ENCODE measurements at places on chromosomes 5 and 9.
A peak's percentile ranks its signal among the peaks of the same experiment; 100 is the strongest.

GRCh38 chr5:176447591-176447977, 601 bp upstream of the FAF2 start:
- H3K27ac ChIP-seq: peak overlapping the region; percentile 98
- no peak for DNase-seq
- H3K36me3 ChIP-seq: peaks cover 4% of the 10 kb centered on the region
- peak overlapping the region; percentile 100 for H3K4me3 ChIP-seq
- H3K27me3 ChIP-seq: no peaks in the 10 kb centered on the region

GRCh38 chr5:173014671-173015070, 31.1 kb downstream of the ATP6V0E1 start:
- DNase-seq: no peak
- peaks cover 36% of the 10 kb centered on the region for H3K4me1 ChIP-seq
- H3K27me3 ChIP-seq: no peaks in the 10 kb centered on the region
- H3K36me3 ChIP-seq: no peaks in the 10 kb centered on the region
- no peak overlapping the region for H3K4me3 ChIP-seq

DNA sequence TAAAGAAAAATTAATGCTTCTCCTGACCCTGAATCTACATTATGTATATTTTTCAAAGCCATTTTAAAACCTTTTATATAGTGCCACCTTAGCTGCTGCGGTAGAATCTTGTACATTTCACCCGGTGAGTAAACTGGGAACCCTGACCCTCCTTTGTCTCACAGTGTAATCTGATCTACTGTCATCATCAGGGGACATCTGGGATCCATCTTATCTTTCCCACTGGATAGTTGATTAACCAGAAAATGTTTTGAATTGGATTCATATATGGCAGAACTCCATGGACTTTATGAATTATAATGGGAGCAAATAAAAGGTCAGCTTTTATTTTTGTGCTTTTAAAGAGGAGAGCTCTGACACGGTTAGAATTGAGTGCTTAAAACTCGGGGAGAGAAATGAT, 95.0 kb downstream of the ADAMTSL1 start:
- H3K4me1 ChIP-seq: no peaks in the 10 kb centered on the region
- no peak for DNase-seq
- no peaks in the 10 kb centered on the region for H3K36me3 ChIP-seq
- H3K4me3 ChIP-seq: no peak overlapping the region
- H3K27ac ChIP-seq: no peak overlapping the region

GRCh38 chr9:5580650-5581049, 48.3 kb upstream of the RIC1 start:
- no peak overlapping the region for H3K27ac ChIP-seq
- peaks cover 14% of the 10 kb centered on the region for H3K4me1 ChIP-seq
- H3K36me3 ChIP-seq: no peaks in the 10 kb centered on the region
- no peak overlapping the region for H3K4me3 ChIP-seq
- H3K27me3 ChIP-seq: no peaks in the 10 kb centered on the region
- DNase-seq: no peak

DNA sequence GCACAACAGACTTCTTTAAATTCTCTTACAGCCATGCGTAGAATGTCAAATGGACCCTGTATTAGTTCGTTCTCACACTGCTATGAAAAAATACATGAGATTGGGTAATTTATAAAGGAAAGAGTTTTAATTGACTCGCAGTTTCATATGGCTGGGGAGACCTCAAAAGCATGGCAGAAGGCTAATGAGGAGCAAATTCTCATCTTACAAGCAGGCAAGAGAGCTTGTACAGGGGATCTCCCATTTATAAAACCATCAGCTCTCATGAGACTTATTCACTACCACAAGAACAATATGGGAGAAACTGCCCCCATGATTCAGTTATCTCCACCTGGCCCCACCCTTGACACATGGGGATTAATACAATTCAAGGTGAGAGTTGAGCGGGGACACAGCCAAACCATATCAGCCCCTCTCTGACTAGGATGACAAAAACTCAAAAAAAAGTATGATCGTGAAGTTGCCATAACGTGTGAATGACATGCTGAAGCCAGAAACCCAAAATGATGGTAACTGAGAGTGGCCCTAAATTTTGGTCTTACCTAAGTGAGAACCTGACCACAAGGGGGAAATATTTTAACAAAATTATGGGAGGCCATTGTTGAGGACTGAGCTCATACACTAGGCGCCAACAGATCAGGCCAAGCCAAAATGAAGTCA, 17.5 kb upstream of the TEX10 start:
- H3K27ac ChIP-seq: no peak overlapping the region
- no peaks in the 10 kb centered on the region for H3K27me3 ChIP-seq
- no peaks in the 10 kb centered on the region for H3K36me3 ChIP-seq
- H3K4me1 ChIP-seq: no peaks in the 10 kb centered on the region
- H3K4me3 ChIP-seq: no peak overlapping the region

- H3K27me3 ChIP-seq: no peaks in the 10 kb centered on the region
- no peak overlapping the region for H3K27ac ChIP-seq
- no peaks in the 10 kb centered on the region for H3K36me3 ChIP-seq
- no peak overlapping the region for H3K4me3 ChIP-seq
- DNase-seq: no peak
- no peaks in the 10 kb centered on the region for H3K4me1 ChIP-seq
Observed at GRCh38 chr9:70760228-70760627, 345.8 kb upstream of the KLF9 start.

GRCh38 chr5:134555890-134556311, 30.4 kb downstream of the JADE2 start:
- peak; percentile 83 for DNase-seq
- H3K27ac ChIP-seq: peak overlapping the region; percentile 95
- peaks cover 44% of the 10 kb centered on the region for H3K4me1 ChIP-seq
- H3K4me3 ChIP-seq: no peak overlapping the region
- no peaks in the 10 kb centered on the region for H3K27me3 ChIP-seq

- no peaks in the 10 kb centered on the region for H3K27me3 ChIP-seq
- no peaks in the 10 kb centered on the region for H3K4me1 ChIP-seq
- DNase-seq: no peak
- no peaks in the 10 kb centered on the region for H3K36me3 ChIP-seq
Observed at GRCh38 chr9:70218767-70219166, 40.0 kb upstream of the SMC5 start.

DNA sequence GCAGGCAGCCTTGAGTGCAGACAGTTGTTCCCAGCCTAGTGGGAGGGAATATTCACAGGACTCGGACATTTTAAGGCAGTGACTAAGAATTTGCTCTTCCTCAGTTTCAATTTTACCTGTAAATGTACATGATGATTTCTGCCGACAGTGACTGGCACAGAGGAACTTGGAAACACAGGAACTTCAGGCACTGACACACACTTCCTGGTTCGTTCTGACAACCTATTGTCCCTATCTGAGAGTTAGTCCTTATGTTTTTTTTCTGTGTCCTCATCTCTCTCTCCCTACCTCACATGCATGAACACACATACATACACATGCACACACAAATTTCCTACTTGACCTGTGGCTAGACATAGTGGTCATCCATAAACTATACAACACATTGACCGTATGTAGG, 89.4 kb upstream of the CD180 start:
- H3K4me1 ChIP-seq: no peaks in the 10 kb centered on the region
- no peak overlapping the region for H3K27ac ChIP-seq
- H3K4me3 ChIP-seq: no peak overlapping the region
- no peaks in the 10 kb centered on the region for H3K27me3 ChIP-seq
- DNase-seq: no peak

DNA sequence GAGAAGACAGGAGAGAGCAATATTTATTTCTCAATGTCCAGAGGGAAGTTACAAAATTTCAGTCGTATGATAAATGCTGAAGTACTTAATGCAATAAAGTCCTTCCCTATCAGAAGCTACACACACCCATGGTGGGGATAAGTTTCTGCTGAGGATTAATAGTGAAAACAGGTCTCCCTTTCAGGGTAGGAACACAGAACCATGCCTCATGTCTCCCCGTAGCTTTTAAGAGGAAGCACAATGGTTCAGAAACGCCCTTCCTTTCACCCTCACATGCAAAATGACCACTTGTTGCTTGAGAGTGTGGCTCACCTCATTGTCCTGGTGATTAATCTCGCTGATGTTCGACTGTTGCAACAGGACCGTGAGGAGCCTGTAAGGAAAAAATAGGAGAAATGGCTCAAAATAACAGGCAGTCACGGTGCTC, 73.6 kb downstream of the ANKRD55 start:
- DNase-seq: no peak
- H3K4me1 ChIP-seq: peaks cover 57% of the 10 kb centered on the region
- H3K36me3 ChIP-seq: no peaks in the 10 kb centered on the region
- H3K27me3 ChIP-seq: no peaks in the 10 kb centered on the region
- no peak overlapping the region for H3K4me3 ChIP-seq

DNA sequence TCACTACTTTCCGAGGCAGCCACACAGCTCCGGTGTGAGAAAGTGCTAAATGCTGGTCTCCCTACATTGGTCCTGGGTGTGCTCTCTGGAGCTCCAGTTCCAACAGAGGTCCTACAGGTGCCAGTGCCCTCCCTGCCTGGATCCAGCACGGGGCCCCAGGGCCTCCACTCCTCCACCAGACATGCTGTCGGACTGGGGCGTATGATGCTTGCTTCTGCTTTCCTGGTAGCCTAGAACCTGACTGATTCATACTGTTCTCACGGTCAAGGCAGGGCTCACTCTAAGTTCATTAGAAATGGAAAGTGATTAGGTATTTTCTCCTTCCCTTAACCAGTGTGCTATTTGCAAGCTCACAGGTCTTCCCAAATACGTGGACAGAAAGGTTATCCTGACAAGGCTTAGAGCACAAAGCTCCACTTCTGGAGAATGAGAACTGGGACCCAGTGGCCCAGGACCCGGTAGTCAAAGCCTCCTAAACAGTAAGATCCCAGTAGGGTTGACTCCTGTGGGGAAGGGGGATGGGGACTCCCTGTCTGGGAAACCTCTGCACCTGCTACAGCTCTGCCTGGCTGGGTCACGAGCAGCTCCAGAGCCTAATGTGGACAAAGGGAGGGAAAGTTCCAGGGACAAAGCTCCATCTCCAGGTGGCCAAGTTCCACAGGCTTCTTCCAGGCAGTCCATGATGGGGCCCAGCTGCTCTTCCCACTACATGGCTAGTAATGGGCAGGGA, 98.1 kb downstream of the PAX5 start:
- no peak overlapping the region for H3K4me3 ChIP-seq
- DNase-seq: no peak
- H3K4me1 ChIP-seq: no peaks in the 10 kb centered on the region
- no peak overlapping the region for H3K27ac ChIP-seq
- no peaks in the 10 kb centered on the region for H3K27me3 ChIP-seq
- no peaks in the 10 kb centered on the region for H3K36me3 ChIP-seq

- no peak overlapping the region for H3K27ac ChIP-seq
- H3K27me3 ChIP-seq: no peaks in the 10 kb centered on the region
- DNase-seq: no peak
- H3K4me3 ChIP-seq: no peak overlapping the region
Observed at GRCh38 chr5:72692231-72692637, 124.2 kb upstream of the TNPO1 start.

DNA sequence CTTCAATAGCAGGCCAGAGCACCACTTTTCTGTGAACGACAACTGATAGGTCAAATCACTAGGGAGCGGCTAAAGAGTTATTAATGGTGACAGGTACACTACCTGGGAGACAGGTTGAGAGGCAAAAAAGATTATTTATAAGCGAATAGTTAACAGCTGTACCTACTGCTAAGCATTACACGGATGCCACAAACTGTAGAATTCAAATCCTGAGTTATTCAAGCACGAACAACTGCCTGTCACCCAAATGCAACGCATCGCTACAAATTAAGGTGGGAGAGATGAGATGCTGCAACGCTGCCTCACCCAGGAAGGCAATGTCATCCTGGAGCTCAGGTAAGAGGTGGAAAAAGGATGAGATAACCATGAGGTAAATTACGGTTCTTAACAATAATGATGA, 342.9 kb downstream of the BNC2 start:
- H3K27me3 ChIP-seq: no peaks in the 10 kb centered on the region
- H3K4me1 ChIP-seq: no peaks in the 10 kb centered on the region
- H3K27ac ChIP-seq: no peak overlapping the region
- no peak for DNase-seq

GRCh38 chr9:136539427-136540421, 6.1 kb downstream of the NOTCH1 start:
- peak overlapping the region; percentile 59 for H3K4me3 ChIP-seq
- DNase-seq: peak; percentile 97
- H3K4me1 ChIP-seq: peaks cover 88% of the 10 kb centered on the region
- H3K27me3 ChIP-seq: no peaks in the 10 kb centered on the region
- peaks cover 11% of the 10 kb centered on the region for H3K36me3 ChIP-seq

GRCh38 chr5:176533894-176534611, 3.1 kb downstream of the RNF44 start:
- DNase-seq: peak; percentile 59
- H3K27ac ChIP-seq: peak overlapping the region; percentile 98
- peaks cover 23% of the 10 kb centered on the region for H3K36me3 ChIP-seq

- H3K36me3 ChIP-seq: peaks cover 67% of the 10 kb centered on the region
- no peak for DNase-seq
- no peaks in the 10 kb centered on the region for H3K27me3 ChIP-seq
- no peaks in the 10 kb centered on the region for H3K4me1 ChIP-seq
- no peak overlapping the region for H3K4me3 ChIP-seq
Observed at GRCh38 chr9:92644278-92644677, 25.7 kb downstream of the IPPK start.

- H3K4me3 ChIP-seq: no peak overlapping the region
- H3K36me3 ChIP-seq: no peaks in the 10 kb centered on the region
- H3K27ac ChIP-seq: no peak overlapping the region
- DNase-seq: no peak
Observed at GRCh38 chr5:108193021-108193795, 188.7 kb downstream of the FBXL17 start.

DNA sequence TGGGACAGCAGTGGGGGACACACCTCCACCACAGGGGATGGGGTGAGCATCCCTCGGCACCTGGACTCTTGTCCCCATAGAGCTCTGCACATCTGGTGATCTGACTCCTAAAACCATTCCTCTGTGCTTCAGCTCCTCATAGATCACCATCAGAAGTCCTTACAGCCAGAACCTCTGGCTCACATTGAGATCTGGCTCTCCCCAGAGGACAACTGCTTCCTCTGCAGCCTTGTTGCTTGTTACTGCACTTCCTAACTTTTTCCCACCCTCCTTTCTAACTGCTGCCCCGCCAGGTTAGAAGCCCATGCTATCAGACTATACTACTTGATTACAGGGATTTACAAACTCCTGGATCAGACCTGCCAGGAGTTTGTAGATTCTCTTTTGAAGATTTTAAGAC, 64.5 kb downstream of the ARSB start:
- DNase-seq: no peak
- no peaks in the 10 kb centered on the region for H3K4me1 ChIP-seq
- no peaks in the 10 kb centered on the region for H3K27me3 ChIP-seq
- H3K36me3 ChIP-seq: no peaks in the 10 kb centered on the region
- no peak overlapping the region for H3K4me3 ChIP-seq
- H3K27ac ChIP-seq: no peak overlapping the region

DNA sequence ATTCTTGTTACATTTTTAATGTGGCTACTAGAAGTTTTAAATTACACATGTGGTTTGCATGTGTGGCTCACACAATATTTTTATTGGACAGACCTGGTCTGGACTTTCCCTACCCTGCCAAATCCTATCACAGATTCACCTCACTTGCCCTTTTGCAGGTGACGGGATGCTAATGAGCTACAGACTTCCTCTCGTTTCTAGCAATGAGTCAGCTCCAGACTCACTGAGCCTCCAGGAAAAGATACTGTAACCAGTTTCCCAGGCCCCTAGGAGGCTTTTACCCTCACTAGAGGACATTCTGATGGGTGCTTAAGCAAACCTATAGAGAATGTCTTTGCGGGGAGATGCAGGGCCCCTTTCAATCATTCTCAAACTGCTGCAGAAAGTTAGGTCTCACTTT, 135.4 kb downstream of the WDR41 start:
- no peaks in the 10 kb centered on the region for H3K4me1 ChIP-seq
- H3K27ac ChIP-seq: no peak overlapping the region
- H3K36me3 ChIP-seq: no peaks in the 10 kb centered on the region
- H3K27me3 ChIP-seq: no peaks in the 10 kb centered on the region
- no peak for DNase-seq

All from CD4-positive, alpha-beta memory T cell (primary cell).